ENCODE measurements at places on chromosomes 6 and 20.

DNA sequence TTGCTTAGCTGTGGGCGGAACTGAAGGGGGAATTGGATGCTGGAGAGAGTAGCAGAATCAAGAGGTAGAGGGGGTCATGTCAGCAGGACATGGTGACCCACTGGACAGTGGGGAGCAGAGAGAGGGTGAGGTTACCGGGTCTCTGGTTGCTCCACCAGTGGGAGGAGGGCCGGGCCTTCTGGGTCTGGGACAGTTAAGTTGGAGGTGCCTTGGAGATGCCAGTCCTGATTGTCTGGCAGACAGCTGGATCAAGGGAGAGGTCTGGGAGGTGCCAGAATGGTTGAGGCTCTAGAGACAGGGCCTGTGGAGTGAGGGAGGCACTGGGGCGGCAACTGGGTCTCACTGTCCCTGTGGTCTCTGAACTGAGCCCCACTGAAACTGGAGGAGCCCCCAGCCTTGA is 24.6 kb downstream of the MANBAL start:
- DNase-seq: no peak

DNA sequence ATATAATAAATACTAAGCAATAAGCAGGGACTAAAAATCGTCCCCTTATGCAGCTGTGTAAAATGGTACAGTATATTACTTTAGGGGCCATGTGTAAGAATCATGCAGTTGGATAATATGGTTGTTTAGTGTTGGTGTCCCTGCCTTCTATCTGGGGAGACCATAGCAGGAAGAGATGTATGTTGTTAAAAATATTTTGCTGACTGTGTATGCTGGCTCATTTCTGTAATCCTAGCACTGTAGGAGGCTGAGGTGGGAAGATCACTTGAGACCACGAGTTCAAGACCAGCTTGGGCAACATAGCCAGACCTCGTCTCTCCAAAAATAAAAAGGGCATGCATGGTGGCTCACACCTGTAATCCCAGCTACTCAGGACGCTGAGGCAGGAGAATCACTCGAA is 5.6 kb downstream of the PANK2 start:
- no peak for DNase-seq

GRCh38 chr6:25503686-25504085 is 148.3 kb upstream of the SCGN start:
- no peak for DNase-seq

DNA sequence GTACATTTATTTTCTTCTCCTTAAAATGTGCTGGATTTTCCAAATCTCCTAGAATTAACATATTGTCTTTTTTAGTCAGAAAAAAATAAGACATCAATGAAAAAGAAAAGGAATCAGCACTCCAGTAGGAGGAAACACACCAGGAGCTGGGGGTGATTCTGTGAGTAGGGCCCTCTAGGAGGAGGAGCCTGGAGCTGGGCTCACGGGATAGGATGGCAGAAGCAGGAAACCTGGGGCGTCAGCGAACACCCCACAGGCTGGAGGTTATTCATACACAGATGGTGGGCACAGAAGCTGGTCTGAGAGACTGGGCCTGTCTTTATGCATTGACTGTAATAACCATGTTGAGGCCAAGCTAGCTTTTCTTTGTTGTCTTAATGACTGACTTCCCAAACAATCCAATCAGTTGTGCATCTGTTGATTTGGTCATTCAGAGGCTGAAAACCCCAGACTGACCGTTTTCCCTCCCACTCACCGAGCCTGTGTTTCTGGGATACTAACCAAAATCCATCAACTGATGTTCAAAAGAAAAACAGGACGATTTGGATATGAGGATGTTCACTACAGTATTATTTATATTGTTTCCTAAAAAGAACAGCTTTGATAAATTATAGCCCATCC is 53.1 kb downstream of the CPNE5 start:
- DNase-seq: no peak

GRCh38 chr20:34164381-34164984 is 52.4 kb upstream of the EIF2S2 start:
- no peak for DNase-seq

DNA sequence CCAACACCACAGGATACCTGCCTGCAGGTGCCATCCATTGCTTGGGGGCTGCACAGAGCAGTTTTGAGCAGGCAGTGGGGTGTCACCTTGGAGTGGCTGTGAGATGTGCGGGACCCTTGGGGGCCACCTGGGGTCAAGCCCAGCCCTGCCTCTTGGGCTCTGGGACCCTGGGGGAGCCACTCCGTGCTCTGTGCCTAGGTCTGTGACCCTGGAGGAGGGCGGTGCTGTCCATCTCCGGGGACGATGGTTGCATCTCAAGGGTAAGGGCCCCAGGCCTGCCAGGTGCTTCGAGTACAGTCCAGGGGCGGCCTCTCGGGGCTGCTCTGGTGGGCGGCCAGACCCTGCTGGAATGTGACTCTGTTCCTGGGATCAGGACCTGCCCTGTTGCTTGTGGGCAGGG is 8.7 kb upstream of the GATA5 start:
- DNase-seq: no peak

DNA sequence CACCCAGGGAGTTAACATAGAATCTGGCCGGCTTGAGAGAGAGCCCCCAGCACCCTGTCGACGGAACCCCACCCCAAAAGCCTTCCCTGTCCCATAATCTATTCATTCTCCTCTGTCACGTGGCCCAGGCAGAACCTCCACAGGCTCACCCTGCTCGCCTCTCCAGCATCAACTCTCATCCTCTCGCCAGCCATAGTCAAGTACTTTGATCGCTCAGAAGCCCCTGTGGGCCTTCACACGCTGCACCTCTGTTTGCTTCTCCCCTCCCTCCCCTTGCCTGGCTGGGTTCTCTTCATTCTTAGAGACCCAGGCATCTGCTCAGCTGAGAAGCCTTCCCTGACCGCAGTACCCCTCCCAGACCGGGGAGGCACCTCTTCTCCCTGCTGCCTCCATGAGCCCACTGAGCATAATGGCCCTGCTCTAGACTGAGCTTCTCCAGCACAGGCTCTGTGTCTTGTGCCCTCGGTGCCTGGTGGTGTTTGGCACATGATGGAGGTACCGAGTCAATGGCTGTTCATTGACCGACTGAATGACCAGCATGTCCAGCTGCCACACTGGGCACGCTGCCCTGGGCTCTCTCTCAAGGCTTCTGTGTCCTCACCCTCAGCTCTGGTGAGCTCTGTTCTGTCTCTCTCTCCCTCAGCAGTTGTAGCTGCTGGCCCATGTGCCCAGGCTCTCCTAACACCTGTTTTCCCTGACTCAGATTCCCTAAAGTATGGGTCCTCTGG is 33.7 kb downstream of the PKIG start:
- no peak for DNase-seq

DNA sequence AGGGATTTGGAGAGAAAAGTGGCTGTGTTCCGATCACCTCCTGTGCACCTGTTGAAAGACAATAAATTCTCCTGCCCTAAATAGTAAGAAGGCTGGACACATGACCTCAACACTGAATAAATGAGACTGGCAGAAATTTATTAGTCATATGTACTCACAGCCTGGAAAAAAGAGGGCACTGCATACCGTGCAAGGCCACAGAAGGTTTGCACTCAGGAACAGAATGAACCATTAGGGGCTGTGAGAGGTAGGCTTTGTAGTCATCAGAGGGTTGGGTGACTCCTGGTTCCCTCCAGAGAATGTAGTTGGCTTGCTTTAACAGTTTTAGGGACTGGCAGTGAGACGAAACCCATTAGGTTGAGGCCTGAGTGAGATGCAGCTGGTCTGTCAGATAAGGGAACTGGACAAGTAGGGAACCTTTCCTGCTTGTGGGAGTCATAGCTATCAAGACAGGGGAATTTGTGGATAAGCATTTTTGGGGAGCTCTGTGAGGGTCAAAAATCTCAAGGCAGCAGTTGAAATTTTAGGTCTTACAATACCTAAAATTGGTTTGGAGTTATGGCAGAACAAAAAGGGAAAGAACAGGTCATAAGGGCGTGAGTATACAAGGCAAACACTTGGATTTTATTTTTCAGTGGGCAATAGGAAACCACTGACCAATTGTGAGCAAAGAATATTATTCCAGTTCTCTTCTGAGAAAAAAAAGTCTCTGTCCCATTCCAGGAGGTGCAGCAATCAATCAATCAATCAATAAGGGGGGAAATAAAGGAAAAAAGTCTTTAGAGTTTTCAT is 67.9 kb upstream of the BTN3A2 start:
- no peak for DNase-seq

DNA sequence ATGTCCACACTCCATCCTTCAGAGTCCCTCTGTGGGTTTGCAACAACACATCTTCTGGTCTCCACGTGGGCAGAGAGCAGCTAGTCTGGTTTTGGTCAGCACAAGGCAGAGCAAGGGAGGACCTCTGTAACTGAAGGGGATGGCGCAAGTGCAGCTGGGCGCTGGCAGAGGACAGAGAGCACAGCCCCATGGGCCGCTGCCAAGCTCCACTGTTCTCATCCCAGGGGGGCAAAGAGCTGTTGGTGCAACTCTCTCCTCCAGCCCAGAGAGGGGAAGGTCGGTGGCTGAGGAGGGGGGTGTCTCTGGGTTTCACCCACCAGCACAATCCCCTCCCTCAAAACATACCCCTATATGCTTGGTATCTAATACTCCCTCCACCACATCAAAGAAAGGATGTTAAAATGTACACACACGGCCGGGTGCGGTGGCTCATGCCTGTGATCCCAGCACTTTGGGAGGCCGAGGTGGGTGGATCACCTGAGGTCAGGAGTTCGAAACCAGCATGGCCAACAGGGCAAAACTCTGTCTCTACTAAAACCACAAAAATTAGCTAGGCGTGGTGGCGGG is 9.1 kb downstream of the ATP9A start:
- no peak for DNase-seq

DNA sequence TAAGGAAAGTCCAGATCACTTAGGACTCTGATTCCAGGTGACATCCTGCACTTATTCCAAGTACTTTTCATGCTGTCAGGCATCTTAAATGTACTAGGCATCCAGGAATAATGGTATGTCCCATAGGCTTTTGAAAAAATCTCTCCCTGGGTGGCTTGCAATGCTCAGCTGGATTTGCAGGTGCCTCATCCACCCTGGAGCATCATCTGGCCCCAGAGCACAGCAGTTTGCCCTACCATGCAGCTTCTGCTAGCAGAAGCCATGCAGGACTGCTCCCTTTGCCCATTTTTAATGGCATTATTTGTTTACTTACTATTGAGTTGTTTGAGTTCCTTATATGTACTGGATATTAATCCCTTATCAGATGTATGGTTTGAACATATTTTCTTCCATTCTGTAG is 45.2 kb downstream of the DZANK1 start:
- no peak for DNase-seq

GRCh38 chr6:36368921-36369865 is 18.3 kb downstream of the ETV7 start:
- DNase-seq: no peak

GRCh38 chr6:139172151-139172550 is 37.3 kb downstream of the HECA start:
- no peak for DNase-seq

DNA sequence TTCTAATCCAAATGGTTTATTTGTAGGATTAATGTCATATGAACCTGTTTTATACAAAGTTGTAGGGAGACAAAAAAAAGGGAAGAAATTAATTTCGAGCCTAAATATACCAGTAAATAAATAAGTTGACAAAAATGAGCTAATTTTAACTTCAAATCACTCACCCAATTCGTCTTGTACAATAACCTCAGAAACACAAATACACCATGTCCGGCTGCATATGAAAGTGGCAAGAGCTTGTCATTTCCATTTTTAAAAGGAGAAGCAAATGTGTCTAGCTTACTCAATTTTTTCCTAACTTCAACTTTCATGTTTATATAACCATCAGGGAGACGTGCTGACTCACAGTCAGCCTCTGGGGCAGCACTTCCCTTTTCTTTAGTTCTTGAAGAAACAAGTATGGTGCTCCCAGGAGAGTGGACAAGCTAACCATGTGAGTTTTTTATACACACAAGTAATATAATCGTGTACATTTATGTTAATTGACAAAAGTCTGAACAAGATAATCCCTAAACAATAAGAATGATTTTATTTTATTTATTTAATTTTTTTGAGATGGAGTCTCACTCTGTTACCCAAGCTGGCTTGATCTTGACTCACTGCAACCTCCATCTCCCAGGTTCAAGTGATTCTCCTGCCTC is 55.5 kb upstream of the SGK1 start:
- DNase-seq: no peak

Data from H1 (cell line).